ENCODE measurements at places on chromosomes 7 and 10. TPM values are rescaled to one million over a fixed set of nuclear protein-coding genes. Genes with fewer than 3 reads are reported as not detected.

PTPN20 gene
- 0.85 TPM for total RNA-seq

ZNF467 gene
- total RNA-seq, result 0.15 TPM

CADPS2 gene
- not detected for total RNA-seq

DNA sequence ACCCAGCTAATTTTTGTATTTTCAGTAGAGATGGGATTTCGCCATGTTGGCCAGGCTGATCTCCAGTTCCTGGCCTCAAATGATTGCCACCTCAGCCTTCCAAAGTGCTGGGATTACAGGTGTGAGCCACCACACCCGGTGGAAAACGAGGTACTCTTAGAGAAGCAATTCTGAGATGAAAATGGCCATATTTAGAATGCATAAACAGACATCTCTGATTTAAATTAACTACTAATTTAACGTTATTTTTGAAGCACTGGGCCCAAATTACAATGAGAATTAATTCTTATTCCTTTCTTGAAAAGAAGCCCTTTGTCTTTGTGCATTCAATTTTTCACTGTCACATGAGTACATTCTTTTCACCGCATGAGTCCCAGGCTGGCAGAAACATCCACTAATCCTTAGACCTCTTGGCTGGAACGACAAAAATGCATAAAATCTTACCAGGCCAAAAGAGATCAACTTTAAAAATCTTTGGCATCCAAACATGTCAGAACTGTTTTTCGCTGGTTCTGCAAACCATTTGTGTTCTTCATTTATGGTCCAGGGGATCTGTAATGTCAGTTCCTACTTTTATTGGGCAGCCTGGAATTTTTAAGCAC, 60.1 kb upstream of the CAPZA2 start:
- no peak for DNase-seq

OR6V1 gene
- not detected for total RNA-seq

DNA sequence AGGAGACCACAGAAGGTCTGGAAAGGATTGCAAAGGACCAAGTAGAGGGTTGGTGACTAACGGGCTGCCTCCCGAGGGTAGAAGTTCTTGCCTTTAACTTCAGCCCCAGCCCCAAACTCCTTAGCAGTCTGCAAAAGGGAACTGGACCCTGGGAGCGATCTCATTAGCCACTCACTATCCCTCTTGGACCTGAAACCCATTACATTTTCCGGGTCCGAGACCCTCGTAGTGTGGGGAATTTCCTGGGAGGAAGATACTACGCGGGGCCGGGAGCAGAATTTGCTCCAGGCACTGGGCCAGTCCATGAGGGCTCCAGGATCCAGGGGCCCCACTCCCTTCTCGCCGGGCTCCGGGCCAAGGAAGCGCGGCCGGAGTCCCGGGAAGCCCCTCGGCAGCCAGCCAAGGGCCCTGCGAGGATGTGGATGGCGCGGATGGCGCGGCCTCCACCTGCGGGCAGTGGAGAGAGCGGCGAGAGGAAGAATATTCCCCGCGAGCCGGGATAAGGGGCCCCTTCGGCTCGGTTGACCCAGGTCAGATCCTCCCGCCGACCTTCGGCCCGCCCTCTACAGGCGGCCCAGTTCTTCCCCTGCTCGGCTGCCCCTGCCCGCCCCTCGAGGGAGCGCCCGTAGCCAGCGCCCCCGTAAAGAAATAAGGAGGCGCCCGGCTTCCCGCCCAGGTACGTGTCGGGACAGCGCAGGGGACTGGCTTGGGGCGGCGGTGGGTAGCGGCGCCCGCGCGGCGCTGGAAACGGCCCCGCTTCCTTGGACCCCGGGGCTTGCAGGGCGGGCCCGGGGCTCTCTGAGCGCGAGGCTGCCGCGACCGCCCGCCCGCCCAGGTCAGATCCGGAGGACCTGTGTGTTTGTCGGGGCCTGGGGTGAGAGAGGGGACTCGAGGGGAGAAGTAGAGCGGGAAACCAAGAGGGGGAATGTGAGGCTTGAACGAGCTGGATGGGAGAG, at the start of gene MYO3A:
Gene MYO3A, plus strand, starts transcription at position 577 of the 956 bp plus-strand sequence. CDS start 17,882 bp downstream, outside the sequence.
- DNase-seq, result no peak

DNA sequence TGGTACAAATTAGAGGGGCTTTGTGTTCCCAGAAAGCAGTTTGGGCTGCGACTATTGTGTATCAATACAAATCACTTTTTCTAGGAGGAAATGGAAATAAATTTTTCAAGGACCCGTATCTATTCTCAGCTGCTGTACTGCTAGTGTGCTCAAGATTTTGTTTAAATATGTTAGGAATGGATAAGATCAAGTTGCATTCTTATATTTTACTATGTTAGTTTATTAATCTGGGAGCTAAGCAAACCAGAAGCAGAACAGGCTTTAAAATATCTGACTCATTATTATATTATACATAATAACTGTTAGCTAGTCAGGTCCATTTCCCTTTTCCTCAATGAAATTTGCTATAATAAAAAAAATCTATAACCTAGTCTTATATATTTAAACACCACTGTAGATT, 11.1 kb upstream of the GLCCI1 start:
- DNase-seq, result no peak

PDK4 gene
- not detected for total RNA-seq

- DNase-seq, result no peak
These were observed 37.3 kb upstream of the PRKAR2B start for GRCh38 chr7:107007007-107007891.

GRCh38 chr7:133859871-133860450, 267.2 kb upstream of the LRGUK start:
- no peak for DNase-seq

DNA sequence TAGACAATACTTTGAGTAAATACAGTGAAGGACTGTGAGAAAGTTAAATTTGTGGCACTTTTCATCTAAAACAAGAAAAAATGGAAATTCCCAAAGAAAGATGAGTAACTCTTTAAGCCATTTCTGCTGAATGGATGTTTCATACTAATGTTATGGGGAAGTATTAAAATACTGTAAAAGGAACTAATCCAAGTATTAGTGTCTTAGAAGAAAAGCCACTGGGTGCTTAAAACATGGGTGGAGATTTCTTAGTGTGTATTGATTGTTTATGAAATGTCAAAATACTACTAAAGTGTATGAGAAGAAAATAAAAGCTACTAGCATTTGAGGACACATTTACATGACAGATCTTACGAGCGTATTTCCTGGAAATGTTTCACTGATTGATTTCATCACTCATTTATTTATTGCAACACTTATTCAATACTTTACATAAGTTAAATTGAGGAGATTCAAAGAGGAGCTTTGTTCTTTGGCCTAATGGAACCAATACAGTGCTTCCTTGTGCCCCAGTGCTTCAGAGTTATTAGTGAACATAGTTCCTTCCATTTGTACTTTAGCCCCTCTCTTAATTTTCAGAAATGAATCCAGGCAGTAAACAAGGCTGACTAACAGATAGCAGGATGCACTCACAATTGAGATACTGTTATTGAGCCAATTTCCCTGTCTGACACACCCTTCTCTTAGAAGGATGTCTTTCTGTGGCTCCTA, 155.5 kb upstream of the AHR start:
- no peak for DNase-seq

GRCh38 chr7:133207687-133208086, 45.2 kb upstream of the EXOC4 start:
- DNase-seq, result no peak

GRCh38 chr7:55508221-55509011, 63.9 kb downstream of the VOPP1 start:
- no peak for DNase-seq

DNA sequence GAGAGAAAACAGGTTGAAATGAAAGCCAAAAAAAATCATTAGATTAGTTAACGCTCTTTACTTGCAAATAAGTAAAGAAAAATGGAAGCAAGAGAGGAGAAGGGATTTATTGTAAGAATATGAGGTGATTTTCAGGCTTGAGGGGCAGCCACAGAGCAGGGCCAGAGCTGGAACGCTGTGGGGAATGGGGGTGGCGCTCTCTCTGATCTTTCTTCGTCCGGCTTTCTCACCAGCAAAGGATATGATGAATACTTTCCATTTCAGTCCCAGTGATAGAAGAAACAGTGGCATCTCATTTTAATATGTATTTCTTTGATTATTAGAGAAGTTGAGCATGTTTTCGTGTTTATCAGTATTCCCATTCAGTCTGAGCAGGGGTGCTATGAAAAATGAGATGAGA, 112.2 kb downstream of the SKIDA1 start:
- no peak for DNase-seq

DNA sequence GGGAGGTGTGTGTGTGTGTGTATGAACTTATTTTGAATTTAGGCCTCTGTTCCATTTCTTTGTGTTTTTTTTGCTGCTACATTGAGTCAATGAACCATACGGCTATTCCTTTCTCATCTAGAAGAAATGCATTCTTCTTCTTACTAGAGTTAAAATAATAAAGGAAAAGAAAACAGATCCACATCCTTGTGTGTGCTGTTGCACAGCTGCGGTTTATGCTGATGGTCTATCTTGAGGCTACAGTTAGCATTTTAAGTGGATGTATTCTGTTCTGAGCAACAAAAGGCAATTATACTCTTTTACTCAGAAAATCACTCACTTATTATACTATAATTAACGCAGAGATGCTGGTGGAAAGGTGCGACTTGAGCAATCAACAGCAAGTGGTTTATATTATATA, 615.0 kb upstream of the MBL2 start:
- DNase-seq, result no peak

DNA sequence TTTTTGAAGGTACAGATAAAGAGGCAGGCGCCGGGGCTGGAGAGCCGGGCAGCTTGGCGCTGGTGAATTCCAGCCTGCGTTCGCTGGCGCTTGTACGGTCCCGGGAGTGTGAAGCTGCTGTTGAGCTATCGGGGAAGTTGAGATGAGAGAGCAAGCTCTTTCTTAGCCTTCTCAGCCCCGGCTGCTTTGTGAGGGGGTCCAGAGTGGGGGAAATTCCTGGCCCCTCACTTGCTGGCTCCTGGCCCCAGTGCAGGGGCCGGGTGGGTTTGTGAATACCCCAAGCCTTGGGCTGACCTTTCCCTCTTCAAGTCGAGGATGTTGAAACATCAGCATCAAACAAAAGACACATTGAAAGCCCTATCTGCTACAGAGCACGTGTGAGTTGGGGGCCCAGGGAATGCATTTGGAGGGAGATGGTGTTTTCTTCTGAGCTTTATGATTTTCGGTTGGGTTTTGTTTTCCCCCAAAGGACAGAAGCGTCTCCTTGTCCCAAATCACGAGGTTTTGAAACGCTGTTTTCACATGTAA, 2.7 kb downstream of the ZMIZ1 start:
- no peak for DNase-seq

DNA sequence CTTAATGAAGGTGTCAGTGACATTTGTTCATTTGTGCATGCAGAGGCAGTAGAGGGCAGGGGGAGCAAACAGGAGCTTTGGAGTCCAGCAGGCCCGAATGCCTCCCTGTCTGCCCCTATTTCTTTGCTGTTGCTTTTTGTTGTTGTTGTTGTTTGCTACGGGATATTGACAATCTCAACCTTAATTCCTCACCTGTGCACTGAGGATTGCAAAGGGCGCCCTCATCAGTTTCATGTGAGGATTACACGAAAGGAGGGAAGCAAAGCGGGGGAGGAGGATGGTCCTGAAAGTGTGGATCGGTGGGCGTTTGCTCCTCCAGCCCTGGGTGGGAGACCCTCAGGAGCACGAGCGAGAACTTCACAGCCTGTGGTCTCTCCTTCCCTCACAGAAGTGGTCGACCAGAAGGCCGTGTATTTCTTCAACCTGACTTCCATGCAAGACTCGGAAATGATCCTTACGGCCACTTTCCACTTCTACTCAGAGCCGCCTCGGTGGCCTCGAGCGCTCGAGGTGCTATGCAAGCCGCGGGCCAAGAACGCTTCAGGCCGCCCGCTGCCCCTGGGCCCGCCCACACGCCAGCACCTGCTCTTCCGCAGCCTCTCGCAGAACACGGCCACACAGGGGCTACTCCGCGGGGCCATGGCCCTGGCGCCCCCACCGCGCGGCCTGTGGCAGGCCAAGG, 9.6 kb downstream of the GDF10 start:
- no peak for DNase-seq

DNA sequence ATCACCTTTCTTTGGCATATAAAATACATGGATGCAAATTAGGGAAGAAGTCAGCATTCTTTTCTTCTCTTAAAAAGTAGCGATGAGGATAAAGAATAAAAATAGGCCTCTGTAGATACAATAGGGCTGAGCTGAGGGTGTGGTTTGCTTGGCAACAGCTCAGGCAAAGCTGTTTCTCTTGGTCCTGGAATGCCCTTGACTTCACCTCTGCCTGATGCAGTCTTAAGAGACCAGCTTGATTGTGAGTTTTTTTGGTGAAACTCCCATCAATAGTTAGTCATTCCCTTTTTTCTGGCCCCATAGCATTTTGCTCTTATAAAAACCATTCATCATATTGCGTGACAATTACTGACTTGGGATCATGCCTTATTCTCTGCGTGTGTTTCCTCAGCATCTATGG, 42.1 kb upstream of the MKLN1 start:
- no peak for DNase-seq

GRCh38 chr10:49299816-49300139, 808 bp downstream of the C10orf71 start:
- DNase-seq, result no peak

FGL2 gene
- total RNA-seq, result 1.1 TPM

MCM10 gene
- 57.4 TPM for total RNA-seq

DNA sequence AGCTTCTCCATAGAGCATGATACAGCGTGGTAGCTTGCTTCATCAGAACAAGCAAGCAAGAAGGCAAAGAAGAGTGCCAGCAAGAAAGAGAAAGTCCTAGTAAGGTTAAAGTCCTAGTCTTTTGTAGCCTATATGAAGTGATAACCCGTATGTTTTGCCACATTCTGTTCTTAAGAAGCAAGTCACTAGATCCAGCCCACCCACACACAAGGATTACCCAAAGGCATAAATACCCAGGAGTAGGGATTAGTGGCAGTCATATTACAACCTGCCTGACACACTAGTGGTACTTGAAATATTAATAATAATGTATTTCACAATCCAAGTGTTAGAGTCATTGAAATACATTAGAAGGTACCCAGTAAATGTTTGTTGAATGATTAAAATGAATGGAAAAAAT, 285.5 kb downstream of the HPSE2 start:
- no peak for DNase-seq

DNA sequence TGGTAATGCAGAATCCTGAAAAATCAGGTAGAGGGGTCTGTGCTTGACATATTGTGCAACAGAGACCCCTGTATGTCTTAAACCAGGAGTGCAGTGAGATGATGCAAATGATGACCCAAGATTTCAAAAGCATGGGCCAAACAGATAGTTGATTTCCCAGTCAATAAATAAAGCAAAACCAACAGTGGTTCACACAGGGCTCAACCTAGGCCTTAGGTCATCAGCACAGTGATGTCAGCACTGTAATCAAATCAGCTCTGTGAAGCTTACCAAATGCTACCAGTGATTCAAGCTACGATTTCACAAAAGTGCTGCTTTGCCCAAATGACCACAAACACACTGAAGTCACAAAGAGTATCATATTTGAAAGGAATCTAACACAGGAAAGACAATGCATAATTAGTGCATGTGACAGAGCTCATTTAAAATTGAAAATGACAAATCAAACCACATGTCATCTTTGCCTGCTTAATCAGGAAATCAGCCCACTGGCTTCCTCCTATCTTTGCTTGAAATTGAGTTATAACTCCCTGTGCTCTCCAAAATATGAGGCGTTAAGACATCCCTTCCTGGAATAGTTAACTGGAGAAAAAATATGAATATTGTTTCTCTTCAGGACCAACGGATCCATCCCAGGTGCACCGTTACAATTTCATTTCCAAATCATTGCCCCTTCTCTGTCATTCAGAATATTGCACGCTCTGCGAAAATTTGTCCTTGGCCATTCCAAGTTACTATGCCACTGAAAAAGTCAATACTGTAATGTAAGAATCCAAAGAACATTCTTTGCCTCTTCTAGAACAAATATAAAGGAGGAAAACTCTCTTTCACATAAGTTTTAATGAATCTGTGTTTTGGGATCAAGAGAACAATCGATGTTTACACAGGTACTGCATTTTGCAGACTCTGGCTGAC, 41.9 kb upstream of the ASL start:
- DNase-seq, result no peak

GRCh38 chr7:73997056-73997455, 30.9 kb upstream of the ELN start:
- no peak for DNase-seq

Measured in activated CD4-positive, alpha-beta T cell treated with anti-CD3 and anti-CD28 coated beads, Interleukin-2, amount 10 ng/mL, durations not matched to agents 7 days and 5 days (primary cell).